ENCODE measurements at places on chromosomes 16 and 17.
A peak's percentile ranks its signal among the peaks of the same experiment; 100 is the strongest.

- DNase-seq: no peak
Observed at GRCh38 chr17:34370997-34371395, 8.0 kb upstream of the CCL1 start.

GRCh38 chr17:69809331-69809730 is 265.7 kb upstream of the KCNJ16 start:
- no peak for DNase-seq

GRCh38 chr17:59174671-59175070 is 19.1 kb downstream of the PRR11 start:
- DNase-seq: no peak

- DNase-seq: peak; percentile 90
Observed at GRCh38 chr17:41800601-41801373, 11.0 kb downstream of the P3H4 start.

DNA sequence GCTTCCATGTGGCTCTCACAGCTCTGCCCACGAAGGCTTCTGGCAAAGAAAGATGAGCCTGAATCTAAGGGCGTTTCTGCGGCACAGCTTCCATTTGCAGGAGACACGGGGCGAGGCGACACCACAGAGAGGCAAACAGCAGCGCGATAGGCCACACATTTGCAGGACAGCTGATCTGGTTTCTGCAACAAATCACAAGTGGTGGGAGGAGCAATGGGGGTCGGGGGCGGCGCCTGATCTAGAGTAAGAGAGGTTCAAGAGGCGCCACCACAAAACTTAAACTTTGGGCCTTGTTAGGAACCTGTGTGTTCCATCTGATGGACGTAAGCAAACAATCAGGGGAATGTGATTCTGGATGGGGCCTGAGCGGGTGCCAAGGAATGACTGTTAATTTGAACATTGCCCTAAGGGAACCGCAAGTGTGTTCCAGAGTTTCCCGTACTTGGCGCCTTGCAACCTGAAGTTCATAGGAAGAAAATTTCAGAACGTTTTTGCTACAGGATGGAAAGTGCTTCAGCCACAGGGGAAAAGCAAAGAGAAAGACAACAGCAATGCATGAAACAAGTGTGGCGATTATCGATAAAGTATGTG is 18.9 kb upstream of the ENPP7 start:
- no peak for DNase-seq

- DNase-seq: no peak
Observed at GRCh38 chr16:19757026-19757425, 39.0 kb downstream of the IQCK start.

GRCh38 chr16:77433146-77433545 is 1.7 kb downstream of the ADAMTS18 start:
- no peak for DNase-seq

DNA sequence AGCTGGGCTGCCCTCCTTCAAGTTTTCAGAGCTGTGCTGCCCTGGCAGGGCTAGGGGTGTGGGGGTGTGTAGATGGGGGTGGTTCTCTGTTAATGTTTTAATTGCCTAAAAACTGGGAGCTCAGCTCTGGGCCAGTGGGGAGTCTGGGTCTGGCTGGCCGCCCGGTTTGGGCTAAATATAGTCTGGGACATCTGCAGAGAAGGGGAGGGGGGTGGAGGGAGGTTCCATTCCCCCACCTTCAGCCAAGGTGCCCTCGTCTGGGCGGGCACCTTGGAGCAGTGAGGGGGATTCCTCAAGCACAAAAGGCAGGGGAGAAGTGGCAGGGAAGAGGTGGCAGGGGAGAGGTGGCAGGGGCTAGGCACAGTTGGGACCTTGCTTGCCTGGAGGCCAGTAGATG is 13.0 kb downstream of the RARA start:
- DNase-seq: no peak

- no peak for DNase-seq
Observed at GRCh38 chr16:24430954-24431760, 108.2 kb upstream of the RBBP6 start.

GRCh38 chr16:85819771-85820170 is 20.3 kb downstream of the COX4I1 start:
- DNase-seq: no peak

GRCh38 chr16:68073902-68074760 is 11.0 kb upstream of the NFATC3 start:
- no peak for DNase-seq

- DNase-seq: no peak
Observed at GRCh38 chr17:7417056-7417655, 3.0 kb upstream of the SPEM1 start.

GRCh38 chr17:57953705-57954396 is 1.4 kb downstream of the CUEDC1 start:
- no peak for DNase-seq

GRCh38 chr17:59641799-59642484 is 22.2 kb downstream of the CLTC start:
- DNase-seq: no peak

- DNase-seq: no peak
Observed at GRCh38 chr17:21542991-21543390, 149.3 kb upstream of the KCNJ18 start.

DNA sequence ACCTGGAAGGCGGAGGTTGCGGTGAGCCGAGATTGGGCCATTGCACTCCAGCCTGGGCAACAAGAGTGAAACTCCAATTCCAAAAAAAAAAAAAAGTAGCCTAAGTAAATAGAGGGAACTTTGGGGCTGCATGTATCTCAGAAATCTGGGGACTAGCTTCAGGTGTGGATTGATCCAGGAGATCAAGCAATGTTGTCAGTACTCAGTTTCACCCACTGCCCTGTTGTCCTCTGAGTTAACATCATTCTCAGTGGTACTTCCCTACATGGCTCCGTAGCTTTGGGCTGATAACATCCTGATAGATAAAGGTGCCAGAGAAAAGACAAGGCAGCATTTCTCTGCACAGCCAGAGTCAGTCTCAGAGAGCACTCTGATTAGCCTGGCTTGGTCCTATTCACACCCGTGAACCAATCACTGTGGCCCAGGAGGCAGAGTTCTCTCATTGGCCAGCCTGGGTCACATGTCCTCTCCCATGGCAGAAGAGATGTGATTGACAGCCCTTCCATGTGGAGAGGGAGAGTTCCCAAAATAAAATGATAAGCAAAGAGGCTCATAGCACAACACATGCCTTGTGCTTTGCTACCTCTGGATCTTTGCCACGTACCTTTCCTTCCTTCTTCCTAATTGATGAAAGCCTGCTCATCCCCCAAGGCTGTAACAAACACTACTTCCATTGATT is 99.6 kb downstream of the ABCC1 start:
- no peak for DNase-seq

GRCh38 chr16:89922477-89922883 is 662 bp upstream of the TUBB3 start:
- peak; percentile 87 for DNase-seq

DNA sequence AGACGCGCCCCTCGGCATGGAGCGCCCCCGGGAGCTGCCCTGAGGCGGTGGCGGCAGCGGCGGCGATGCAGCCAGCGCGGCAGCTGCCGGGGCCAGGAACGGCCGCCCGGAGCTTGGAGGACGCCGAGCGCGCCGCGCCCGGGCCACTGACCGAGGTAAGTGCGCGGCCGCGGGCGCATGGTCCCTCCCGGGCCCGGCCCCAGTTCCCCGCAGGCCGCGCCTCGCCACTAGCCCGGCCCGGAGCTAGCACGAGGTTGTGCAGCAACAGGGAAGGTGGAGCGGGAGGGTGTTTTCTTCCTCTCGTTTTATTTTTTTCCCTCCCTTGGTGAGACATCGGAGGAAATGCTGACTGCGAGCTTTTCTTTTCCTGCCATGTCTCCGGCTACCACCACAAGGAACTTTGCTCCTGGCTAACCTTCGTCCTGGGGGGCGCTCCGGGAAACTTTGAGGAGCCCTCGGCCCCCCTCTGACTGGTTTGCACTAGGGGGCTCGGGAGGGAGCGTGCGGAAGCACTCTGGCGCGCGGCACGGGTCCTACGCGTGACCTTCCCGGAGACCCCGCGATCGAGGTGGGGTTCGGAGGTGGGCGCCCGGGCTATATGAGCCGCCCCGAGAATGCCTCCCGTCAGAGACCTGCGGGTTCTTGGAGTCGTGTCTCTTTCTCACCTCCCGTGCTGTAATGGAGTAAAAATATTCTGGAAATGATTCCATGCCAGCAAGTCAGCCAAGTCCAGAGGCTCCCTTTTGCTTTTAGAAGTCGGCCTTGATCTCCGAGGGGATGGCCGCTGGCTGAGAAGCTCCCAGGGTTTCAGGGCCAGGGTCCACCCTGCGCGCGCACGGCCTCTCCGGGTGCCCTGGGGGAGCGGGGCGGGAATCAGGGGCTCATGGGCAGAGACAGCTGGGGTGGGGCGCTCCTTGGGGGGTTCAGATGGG is 868 bp downstream of the KCNJ12 start:
- no peak for DNase-seq

GRCh38 chr17:44770166-44770925 is 11.6 kb downstream of the ADAM11 start:
- DNase-seq: no peak

- no peak for DNase-seq
Observed at GRCh38 chr17:59328601-59329000, 2.9 kb upstream of the YPEL2 start.

GRCh38 chr17:82236142-82236971 is 7.5 kb downstream of the SLC16A3 start:
- peak; percentile 68 for DNase-seq

GRCh38 chr16:49026566-49027181 is 255.0 kb downstream of the CBLN1 start:
- DNase-seq: no peak

DNA sequence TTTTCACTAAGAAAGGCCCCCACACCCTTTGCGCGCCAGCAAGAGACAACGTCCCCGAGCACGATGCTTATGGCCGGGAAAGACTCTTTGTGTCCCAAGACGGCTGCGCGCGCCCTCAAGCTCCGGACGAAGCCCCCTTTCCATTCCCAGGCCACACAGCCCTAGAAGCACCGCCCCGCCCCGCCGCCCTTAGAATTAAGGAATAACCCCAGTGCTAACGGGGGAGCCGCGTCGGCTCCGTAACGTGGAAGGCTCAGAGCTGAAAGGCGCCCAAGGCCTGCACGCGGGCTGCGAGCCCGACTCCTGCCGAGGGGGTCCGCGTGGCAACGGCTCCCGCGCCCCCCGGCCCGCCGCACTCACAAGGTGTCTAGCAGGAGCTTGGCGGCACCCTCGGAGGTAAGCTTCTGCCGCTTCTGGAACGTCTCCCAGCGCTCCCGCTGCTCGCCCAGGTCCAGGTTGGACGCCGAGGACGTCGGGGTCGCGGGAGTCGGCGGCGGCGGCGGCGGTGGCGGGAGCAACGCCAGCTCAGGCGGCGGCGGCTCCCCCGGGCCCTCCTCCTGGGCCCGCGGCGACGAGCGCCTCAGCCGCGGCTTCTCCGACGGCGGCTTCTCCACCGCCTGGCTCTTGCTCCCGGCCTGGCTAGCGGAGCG is 477 bp downstream of the CENPV start:
- DNase-seq: peak; percentile 46

DNA sequence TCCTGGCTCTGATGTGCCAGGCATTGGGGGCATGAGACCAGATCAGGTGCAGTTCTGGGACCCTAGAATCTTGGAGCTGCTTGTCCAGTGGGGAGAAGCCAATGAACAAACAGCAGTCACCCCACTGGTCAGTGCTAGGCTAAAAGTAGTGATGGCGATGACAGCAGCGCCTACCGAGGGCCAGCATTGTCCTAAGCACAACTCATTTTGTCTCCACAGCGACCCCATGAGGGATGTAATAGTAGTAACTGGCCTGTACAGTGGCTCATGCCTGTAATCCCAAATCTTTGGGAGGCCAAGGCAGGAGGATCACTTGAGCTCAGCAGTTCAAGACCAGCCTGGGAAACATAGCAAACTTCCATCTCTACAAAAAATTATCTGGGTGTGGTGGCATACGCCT is 6.2 kb downstream of the SMCR8 start:
- no peak for DNase-seq

DNA sequence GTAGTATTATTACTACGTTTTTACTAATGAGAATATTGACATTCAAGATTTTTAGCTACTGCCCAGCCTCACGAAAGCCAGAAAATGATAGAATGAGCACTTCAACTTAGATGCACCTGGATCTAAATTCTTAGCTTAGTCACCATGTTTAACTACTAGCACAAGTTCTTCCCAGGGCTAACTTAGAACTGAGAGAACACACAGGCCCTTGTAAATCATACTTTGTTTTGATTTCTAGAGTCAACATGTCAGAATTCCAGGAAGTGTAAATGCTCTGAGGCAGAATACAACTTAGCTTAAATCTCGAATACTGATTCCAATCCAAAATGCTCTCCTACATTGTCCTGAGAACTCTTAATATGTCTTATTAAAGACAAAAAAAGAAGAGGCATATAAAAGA is 6.8 kb upstream of the ACSM1 start:
- DNase-seq: no peak

DNA sequence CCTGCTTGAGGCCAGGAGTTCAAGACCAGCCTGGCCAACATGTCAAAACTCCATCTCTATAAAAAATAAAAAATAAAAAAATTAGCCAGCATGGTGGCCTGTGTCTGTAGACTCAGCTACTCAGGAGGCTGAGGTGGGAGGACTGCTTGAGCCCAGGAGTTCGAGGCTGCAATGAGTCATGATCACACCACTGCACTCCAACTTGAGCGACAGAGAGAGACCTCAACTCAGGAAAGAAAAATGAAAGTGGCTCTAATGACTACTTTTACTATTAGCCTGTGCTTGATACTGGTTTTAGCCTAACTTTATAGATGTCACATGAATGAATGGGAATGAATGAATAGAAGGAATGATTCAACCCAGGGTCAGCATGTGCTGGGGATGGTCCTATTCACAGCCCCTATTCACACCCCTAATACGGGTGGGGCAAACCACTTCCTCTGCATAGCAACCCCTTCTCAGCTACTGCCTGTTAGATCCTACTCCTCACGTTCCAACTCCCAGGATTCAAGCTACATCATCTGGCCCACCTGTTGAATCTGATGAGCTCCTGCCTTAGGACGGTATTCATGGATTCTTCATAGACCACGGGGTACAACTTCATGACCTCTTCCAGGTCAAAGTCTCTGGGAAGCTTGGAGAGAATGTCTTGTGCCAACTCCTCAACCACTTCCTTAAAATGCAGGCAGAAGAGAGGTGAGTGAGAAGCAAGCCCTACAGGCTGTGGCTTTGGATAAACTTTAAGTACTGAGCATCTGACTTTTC is 40.5 kb downstream of the LYRM1 start:
- DNase-seq: no peak

DNA sequence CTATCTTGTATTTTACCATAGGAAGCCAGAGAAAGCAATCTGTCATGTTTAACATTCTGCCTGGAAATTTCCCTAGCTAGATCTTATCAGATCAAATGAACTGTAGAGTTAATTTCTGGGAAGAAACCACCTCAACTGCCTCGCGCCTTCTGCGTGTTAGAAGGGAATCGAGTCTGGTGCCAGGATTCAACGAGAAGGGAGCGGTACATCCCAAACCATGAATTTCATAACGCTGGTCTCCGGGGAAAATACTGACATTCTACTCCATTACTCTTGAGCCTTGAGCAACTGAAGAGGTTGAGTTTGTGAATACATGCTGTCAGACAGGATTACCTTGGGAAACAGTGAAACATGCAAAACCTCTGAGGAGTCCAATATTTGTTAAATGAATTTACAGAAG is 35.2 kb downstream of the MPHOSPH6 start:
- DNase-seq: no peak
